ENCODE measurements at places on chromosomes 3 and 15.

- no peak for DNase-seq
These were observed 30.6 kb downstream of the TBC1D2B start for GRCh38 chr15:78046796-78047341.

GRCh38 chr3:71659864-71660591, 65.2 kb downstream of the EIF4E3 start:
- no peak for DNase-seq

DNA sequence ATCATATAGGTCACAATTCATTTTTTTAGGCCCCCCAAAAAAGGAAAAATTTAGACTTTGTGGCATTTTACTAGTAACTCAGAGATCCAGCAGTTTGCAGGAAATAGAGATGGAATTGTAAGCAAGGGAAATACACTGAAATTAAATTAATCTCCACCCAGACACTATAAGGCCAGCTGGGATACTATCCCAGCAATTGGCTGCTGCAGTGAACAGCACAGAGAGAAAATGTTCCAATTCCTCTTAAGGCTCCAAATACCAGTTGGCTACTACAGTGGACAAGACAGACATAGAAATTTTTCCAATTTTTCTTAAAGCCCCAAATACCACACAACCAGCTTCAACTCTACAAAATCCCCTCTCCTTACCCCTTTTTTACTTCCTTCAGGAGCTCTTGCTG, 78.9 kb downstream of the ULK4 start:
- DNase-seq: no peak

DNA sequence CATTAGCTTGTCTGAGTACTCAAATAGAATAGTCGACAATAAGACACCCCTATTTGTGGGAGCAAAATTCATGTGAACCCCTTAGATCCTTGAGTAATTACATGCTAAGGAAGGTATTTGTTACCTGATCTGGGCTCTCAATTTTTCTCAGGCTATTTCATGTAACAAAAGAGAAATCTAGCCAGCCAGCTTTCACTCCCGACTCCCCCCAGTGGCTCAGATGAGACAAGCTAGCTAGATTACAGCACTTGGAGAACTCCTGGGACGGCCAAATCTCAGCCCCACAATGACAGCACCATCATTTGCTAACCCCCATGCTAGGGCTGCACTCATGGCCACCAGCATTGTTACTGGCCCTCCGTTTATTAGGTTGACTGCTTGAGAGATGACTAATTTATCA, 41.3 kb downstream of the GLDN start:
- DNase-seq: no peak

DNA sequence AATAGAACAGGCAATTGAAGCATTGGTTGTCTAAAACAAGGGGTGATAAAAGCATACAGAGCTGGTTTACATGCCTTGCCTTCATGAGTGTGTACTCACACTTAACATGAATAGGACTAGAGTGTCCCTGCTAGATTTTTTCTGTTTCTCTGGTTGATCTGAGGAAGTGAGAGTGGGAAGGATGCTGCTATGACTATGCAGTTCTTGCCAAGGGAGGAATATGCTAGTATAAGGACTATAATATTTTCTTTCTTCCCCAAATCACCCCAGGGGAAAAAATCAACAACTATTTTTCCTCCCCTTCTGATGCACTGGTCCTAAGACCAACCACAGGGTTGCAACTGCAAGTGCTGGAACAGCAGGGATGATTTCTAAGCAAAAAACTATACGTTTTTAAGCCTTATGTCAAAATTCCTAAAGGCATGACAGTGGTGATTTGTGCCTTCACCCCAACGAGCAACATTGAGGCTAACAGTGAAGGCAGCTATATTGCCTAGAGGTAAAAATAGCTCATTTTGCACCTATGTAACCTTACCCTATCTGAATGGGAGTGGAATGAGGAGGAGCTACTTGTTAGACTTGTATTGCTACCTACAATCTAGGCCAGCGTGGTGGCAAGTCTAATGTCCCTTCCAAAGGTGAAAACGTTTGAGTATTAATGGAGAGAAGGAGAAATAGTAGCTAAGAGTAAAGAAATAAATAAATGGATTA, 33.5 kb upstream of the USP8 start:
- no peak for DNase-seq

- no peak for DNase-seq
These were observed 129.3 kb upstream of the TPM1 start for GRCh38 chr15:62913246-62913645.

DNA sequence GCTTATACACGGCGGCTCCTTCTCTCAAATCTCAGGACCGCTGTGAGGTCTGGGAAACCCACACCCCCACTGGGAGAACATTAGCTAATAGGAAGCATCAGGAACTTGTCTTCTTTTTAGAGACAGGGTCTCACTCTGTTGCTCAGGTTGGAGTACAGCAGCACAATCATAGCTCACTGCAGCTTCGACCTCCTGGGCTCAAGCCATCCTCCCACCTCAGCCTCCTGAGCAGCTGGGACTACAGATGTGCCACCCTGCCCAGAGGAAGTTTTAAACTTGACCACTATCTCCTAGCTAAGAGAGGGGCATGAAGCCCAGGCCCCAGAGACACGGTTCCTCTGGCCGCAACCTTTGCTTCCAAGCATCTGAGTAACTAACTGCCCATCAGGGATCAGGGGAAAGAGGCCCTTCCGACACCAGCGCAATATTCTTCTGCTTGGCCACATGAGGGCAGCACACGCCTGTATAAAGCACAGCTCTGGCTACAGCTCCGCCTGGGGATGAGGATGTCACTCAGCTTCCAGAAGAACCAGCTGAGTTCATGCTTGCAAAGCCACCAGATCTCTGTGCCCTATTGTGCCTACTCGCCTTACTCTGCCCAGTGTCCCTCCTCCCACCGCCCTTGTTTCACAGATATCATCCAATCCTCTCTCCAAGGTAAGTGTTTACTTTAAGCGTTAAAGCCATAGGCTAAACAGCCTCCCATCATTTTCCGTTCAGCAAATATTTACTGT, 57.6 kb upstream of the SLC6A11 start:
- no peak for DNase-seq

- no peak for DNase-seq
These were observed 3.6 kb downstream of the PDIA3 start for GRCh38 chr15:43749690-43750345.

DNA sequence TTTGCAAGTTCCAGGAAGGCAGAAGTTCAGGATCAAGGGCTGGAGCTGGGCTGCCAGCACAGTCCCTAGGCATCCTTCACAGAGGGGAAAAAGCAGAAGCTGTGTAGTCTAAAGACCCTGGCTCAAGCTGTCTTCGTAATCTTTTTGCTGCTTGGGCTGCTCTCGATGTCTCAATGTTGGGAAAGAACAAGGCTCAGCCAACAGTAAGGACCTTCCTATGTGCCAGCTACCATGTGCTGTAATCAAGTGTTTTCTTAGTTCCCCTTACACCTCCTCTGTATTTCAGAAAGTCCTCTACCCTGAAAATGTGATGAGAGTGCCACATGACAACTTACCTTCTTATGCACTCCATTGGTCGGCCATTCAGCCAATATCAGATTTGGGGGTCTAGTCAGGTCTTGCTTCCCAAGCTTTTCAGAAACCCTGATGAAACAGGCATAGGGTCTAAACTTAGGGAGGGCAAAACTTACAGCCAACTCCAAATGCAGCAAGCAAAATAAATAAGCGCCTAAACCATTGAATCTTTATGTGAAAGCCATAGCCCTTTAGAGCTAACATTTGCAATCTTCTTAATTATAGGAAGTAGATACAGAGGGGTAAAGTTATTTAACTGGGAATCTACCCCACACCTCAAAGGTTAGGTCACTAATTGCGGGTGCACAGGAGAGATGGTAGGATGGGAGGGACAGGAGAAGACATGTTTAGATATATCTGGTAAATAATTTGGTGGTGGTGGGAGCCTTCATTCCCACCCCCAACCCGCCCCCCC, 1.2 kb upstream of the EDEM1 start:
- DNase-seq: no peak

DNA sequence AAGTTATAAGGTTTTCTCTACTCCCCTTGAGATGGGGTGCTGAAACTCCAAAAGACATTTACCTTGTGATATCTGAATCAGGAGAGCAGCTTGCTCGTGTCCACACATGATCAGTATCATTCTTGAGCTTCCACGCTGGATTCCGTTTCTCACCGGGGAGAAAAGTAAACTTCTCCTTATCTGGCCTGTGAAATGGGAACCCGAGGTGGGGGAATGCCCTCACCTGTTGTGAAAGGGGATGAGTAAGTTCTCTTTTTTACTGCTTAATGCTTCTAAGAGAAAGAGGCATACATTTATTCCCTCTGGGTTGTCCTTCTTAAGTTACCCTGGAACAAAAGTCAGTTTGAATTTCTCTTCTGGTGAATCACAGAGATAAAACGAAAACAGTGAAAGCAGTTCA, 440.5 kb upstream of the ADAMTS9 start:
- DNase-seq: no peak

- DNase-seq: no peak
These were observed 81.5 kb downstream of the DHX36 start for GRCh38 chr3:154242766-154243165.

DNA sequence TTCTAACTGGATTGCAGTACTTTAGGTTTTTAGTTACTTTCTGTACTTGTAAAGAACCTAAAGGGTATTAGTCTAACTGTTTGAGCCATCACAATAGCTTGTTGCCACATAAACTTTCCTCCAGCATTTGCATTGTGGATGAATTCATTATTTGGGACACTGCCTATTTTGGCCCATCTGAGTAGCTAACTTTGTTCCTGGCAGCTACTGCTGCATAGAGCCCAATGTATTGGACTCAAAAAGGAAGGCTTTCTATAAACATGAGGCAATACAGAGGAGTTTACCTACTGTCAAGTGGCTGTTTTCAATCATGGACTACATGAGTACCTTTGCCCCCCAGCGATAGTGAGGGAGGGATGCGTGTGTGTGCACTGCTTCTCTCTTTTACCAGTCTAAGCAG, 1.9 kb downstream of the ROBO2 start:
- no peak for DNase-seq

- DNase-seq: no peak
These were observed 1423.3 kb downstream of the SI start for GRCh38 chr3:163655021-163655420.

GRCh38 chr15:56088389-56088788, 95.0 kb upstream of the NEDD4 start:
- no peak for DNase-seq

GRCh38 chr3:108554229-108554628, 35.0 kb downstream of the CIP2A start:
- no peak for DNase-seq

DNA sequence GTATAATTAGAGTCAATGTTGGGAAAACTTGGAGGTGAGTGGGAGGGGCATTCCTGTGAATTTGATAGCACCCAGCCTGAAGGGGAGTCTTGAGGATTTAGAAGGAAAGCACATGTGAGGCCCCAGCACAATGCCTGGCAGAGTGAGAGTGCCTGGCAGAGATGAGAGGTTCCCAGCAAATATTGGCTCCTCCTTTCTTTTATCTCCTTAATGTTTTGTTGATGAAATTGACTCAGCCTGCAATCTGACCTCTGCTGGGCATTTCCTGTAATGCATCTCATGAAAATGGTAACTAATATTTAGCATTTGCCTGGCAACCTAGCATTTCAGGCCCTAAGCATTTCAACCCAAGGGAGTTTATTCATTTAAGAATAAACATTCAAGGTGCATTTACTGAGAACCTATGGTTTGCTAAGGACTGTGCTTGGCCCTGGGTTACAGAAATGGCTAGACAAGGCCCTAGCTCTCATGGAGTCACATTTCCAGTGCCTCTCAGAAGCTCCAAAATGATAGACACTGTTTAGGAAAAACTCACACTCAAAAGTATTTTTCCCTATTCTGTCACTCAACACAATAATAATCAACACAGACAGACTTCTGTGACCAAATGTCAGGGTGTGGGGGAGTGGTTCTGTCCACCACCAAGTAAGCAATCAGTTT, 19.0 kb downstream of the PDHB start:
- DNase-seq: no peak

- no peak for DNase-seq
These were observed 153.0 kb upstream of the WNT5A start for GRCh38 chr3:55639896-55640765.

DNA sequence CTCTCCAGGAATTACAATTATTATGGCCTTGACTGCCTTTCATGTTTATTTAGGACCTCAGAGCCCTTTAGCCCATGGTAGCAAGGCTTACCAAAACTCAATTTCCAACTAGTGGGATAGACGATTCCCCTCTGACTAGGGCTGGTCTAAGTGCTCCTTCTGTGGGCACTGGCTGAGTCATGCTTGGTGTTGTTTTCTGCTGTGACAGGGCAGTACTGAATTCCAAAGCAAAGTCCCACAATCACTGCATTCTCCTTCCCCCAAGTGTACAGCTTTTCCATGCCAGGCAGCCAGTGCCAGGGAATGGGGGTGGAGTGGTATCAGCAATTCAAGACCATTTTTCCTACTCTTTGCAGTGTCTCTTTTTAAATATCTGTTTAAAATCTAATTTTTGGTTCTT, 509.0 kb upstream of the NECTIN3 start:
- DNase-seq: no peak

DNA sequence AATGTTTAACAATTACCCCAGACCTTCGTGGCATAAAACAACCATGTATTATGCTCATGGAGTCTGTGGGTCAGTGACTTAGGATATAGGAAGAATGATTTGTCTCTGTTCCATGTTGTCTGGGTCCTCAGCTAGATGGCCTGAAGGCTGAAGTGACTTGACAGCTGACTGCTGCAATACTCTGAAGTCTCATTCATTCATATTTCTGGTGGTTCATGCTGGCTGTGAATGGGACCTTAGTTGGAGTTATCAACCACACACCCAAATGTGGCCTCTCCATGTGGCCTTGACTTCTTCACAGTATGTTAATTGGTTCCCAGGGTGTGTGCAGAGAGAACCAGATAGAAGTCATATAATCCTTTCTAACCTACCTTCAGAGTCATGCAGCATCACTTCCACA, 145.1 kb upstream of the BFSP2 start:
- DNase-seq: no peak

DNA sequence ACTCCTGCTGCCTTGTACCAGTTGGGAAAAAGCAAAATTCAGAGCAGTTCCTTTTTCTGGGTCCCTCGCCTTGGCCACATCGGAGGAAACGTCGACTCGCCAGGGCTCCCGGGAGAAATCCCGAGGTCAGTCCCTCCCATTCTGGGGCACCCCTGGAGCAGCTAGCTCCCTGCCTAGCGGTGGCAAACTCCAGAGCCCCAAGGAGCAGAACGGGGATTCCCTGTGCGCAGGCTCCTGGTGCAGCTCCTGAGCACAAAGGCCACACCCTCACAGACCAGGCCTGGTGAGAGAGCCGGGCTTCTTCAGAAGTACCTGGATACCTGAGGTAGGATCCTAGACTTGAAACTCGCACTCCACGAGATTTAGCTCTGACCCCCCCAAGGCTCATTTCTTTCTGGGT, 2.6 kb downstream of the LRRC3B start:
- no peak for DNase-seq

- DNase-seq: no peak
These were observed 384.7 kb downstream of the MFSD1 start for GRCh38 chr3:159186581-159186980.

GRCh38 chr15:48722764-48723661, 77.5 kb upstream of the FBN1 start:
- DNase-seq: no peak

DNA sequence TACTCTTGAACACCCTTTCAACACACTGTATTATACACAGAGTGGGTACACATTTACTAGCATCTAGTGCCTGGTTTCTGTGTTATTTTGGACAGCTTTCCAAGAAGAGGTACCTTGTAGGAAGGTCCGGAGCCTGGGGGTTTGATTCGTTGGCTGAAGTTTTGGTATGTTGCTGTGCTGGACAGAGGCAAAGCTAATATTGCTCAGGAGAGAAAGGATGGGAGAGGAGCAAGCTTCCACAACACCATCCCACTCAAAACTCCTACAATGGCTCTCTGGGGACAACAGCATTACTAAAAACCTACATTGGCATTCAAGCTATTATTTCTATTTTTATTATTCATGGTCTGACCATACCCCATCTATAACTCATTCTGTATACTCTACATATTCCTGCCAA, 1.1 kb upstream of the LYSMD2 start:
- no peak for DNase-seq

Measured in left renal cortex interstitium (tissue), 4 donors.